ENCODE measurements at places on chromosomes 6 and 20. TPM values are rescaled to one million over a fixed set of nuclear protein-coding genes. Genes with fewer than 3 reads are reported as not detected.

BACH2 gene
- total RNA-seq = 7.7 TPM

- no peak overlapping the region for H3K4me3 ChIP-seq
- no peaks in the 10 kb centered on the region for H3K4me1 ChIP-seq
- H3K27me3 ChIP-seq = no peaks in the 10 kb centered on the region
- no peaks in the 10 kb centered on the region for H3K36me3 ChIP-seq
- H3K27ac ChIP-seq = no peak overlapping the region
- DNase-seq = no peak
These were observed 33.2 kb upstream of the HBS1L start for GRCh38 chr6:135087803-135088202.

- no peaks in the 10 kb centered on the region for H3K36me3 ChIP-seq
- no peak overlapping the region for H3K4me3 ChIP-seq
These were observed 108.3 kb upstream of the PHACTR3 start for GRCh38 chr20:59495894-59496510.

CPXM1 gene
- not detected for total RNA-seq

DNA sequence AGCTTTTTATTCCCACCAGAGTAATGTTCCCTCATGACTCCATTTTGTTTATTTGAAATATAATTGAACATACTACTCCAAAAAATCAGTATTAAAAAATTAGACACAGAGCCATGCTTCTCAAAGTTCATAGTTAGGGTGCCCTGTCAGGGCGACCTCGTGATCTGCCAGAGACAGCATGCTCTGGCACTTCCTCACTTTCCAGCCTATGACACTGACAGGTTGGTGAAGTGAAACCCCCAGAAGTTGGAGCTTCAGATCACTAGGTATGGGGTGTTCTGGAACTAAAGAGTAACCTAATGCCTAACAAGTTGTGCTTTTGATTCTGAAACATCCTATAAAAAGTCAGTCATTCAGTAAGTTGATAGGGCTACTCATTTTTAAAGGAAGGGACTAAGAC is 93.0 kb downstream of the TBC1D7 start:
- H3K4me1 ChIP-seq = peaks cover 7% of the 10 kb centered on the region
- no peak overlapping the region for H3K27ac ChIP-seq
- H3K27me3 ChIP-seq = no peaks in the 10 kb centered on the region
- DNase-seq = no peak
- H3K36me3 ChIP-seq = peaks cover 49% of the 10 kb centered on the region
- no peak overlapping the region for H3K4me3 ChIP-seq

GRCh38 chr20:11697055-11697454 is 220.6 kb upstream of the BTBD3 start:
- H3K4me3 ChIP-seq = no peak overlapping the region
- no peak for DNase-seq
- no peak overlapping the region for H3K27ac ChIP-seq
- H3K4me1 ChIP-seq = no peaks in the 10 kb centered on the region

DNA sequence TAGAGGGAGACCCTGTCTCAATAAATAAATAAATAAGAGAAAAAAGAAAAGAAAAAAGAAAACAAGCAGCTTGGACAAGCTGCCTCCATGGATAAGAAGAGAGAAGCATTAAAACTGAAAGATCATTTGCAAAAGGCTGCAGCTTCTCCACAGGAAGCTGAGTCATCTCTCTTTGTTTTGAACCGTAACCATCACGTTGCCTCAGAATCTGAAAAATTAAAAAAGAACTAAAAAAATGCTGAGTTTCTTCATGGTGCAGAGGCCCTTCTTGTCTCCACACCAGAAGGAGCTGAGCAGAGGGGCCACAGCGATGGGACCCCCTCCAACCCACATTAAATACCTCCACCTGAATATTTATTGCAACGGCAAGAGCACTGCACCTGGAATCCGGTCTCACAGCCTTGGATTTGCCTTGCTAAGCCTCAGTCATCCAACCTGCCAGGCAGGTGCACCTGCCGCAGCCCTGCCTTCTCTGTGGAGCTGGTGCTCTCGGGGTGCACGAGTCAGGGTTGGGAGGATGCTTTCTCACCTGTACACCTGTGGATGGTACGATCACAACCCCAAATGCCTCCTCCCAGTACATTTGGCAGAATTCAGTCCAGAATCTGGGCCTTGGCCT is 28.1 kb downstream of the TOX2 start:
- no peak for DNase-seq
- H3K27me3 ChIP-seq = no peaks in the 10 kb centered on the region
- no peak overlapping the region for H3K4me3 ChIP-seq
- H3K36me3 ChIP-seq = no peaks in the 10 kb centered on the region

OPRL1 gene
- total RNA-seq = 0.21 TPM

GRCh38 chr20:47529840-47530239 is 28.2 kb downstream of the NCOA3 start:
- H3K27ac ChIP-seq = no peak overlapping the region
- H3K4me3 ChIP-seq = no peak overlapping the region
- no peaks in the 10 kb centered on the region for H3K36me3 ChIP-seq
- H3K4me1 ChIP-seq = no peaks in the 10 kb centered on the region
- no peaks in the 10 kb centered on the region for H3K27me3 ChIP-seq

DNA sequence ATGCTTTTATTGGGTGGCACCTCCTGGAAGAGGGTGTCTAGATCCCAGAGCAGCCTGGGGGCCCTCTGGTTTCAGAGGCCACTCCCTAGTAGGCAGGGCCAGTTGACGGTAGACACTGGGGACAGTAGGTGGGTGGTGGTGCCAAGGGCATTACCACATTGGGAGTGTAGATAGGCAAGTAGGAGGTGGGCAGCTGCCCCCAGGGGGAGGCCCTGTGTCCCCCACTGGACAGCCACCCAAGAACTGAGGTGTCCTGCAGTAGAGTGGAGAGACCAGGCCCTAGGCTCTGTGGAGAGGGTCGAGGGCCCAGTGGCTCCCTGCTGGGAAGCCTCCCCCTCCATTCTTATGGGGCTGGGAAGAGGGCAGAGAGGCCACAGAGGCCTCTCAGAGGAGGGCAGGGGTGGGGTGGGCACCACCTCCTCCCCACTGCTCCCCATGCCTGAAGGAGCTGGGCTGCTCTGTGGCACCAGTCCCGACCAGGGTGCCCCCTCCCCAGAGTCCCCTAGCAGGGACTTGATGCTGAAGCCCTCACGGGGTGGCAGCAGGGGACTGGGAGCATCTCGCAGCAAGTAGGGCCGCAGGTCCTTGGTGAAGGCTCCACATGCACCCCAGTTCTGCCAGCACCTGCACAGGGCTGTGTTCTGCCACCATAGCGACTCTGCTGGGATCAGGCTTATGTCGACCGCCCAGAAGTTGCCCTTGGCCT is 305.0 kb upstream of the KCNQ5 start:
- H3K27me3 ChIP-seq = no peaks in the 10 kb centered on the region
- DNase-seq = no peak
- H3K4me1 ChIP-seq = no peaks in the 10 kb centered on the region
- H3K36me3 ChIP-seq = no peaks in the 10 kb centered on the region

DNA sequence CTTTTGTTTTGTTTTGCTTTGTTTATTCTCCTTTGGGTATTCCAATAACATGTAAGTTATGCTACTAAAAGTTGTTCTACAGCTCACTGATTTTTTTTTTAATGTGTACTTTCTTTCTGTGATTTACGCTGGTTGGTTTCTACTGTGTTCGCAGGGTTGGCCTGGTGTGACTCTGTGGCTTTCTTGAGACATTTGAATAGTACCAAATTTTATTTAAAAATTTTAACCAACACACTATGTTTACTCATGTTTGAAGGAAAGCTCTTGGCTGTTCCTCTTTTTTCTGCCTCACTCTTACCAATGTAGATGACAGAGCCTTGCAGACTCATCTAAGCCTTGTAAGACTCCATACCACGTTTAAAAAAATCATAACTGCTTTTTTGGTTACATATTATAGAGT is 1784.9 kb upstream of the DEFB115 start:
- no peak overlapping the region for H3K4me3 ChIP-seq
- no peak for DNase-seq
- H3K36me3 ChIP-seq = no peaks in the 10 kb centered on the region
- H3K4me1 ChIP-seq = no peaks in the 10 kb centered on the region
- no peak overlapping the region for H3K27ac ChIP-seq
- no peaks in the 10 kb centered on the region for H3K27me3 ChIP-seq

- peak within 1 kb of the TSS; percentile 57 for H3K27ac ChIP-seq
- H3K27me3 ChIP-seq = no peaks in the 10 kb centered on the region
- DNase-seq = peak; percentile 66
- H3K36me3 ChIP-seq = no peaks in the 10 kb centered on the region
- H3K4me3 ChIP-seq = peak within 1 kb of the TSS; percentile 51
These were observed at the start of gene FNDC1 for GRCh38 chr6:159169193-159169555. TSS of gene FNDC1 (plus strand) at chr6:159169400. CDS start at chr6:159169597, 197 bp downstream.

DNA sequence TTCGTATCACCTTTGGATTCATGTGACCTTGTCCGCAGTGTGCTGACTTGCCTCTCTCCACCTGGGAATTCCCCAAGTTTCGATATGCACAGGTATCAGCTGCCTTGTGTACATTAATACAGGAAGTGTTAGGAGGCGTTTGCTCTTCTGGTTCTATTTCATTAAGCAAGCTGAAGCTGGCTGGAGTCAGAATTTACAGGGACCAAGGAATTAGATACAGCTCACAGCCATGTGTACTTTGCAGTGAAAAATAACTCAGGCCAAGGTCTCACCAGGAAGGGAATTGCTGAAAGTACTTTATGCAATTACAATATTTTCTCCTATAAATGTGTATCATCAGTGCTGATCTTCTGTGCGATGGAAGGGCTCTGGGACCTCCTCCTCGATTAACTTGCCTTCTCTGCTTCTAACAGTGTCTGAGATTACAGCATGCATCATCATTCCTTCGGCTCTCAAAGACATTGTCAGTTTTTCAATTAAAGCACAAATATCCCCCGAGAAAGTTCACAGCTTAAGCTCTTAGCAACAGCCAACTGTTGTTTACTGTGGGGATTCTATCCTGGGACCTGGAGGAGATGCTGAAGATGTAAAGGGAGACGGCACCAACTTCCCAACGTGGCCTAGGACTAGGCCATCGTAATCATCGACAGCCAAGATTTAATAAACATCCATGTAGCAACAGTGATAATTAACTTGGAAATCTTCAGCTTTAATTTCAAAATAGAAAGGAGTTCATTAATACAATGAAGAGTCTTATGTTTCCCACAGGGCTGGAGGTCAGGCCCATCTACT is 13.8 kb upstream of the TIAM2 start:
- DNase-seq = no peak
- H3K36me3 ChIP-seq = no peaks in the 10 kb centered on the region
- no peaks in the 10 kb centered on the region for H3K4me1 ChIP-seq
- H3K27ac ChIP-seq = no peak overlapping the region
- H3K27me3 ChIP-seq = no peaks in the 10 kb centered on the region

DNA sequence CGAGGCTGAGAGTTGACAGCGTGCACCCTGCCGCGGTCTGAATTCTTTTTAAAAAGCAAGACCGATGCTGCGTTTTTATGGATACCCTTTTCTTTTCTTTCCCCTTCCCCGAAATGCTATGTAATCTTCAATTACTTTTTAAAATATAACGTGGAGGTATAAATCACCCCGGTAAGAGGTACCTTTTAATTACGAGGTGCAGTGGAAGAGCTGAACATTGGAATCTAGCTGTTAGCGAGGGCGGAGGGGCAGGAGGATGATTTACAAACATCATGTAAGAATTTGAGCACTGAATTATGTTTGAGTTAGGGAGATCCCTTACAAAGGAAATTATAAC is 1.2 kb downstream of the EYA2 start:
- no peaks in the 10 kb centered on the region for H3K4me1 ChIP-seq
- H3K27ac ChIP-seq = no peak overlapping the region
- peak overlapping the region; percentile 42 for H3K4me3 ChIP-seq
- no peaks in the 10 kb centered on the region for H3K27me3 ChIP-seq
- no peak for DNase-seq

ZBTB12 gene
- 7.3 TPM for total RNA-seq

- H3K27ac ChIP-seq = peak overlapping the region; percentile 78
- no peak for DNase-seq
- no peak overlapping the region for H3K4me3 ChIP-seq
- no peaks in the 10 kb centered on the region for H3K27me3 ChIP-seq
These were observed 12.9 kb downstream of the PARD6B start for GRCh38 chr20:50744143-50744792.

FNDC1 gene
- total RNA-seq = 0.11 TPM

- no peak overlapping the region for H3K4me3 ChIP-seq
- peaks cover 97% of the 10 kb centered on the region for H3K36me3 ChIP-seq
- no peaks in the 10 kb centered on the region for H3K27me3 ChIP-seq
- no peak for DNase-seq
- no peak overlapping the region for H3K27ac ChIP-seq
- H3K4me1 ChIP-seq = no peaks in the 10 kb centered on the region
These were observed 25.1 kb downstream of the ZNFX1 start for GRCh38 chr20:49252556-49253350.

SLC35F1 gene
- total RNA-seq = not detected

DNA sequence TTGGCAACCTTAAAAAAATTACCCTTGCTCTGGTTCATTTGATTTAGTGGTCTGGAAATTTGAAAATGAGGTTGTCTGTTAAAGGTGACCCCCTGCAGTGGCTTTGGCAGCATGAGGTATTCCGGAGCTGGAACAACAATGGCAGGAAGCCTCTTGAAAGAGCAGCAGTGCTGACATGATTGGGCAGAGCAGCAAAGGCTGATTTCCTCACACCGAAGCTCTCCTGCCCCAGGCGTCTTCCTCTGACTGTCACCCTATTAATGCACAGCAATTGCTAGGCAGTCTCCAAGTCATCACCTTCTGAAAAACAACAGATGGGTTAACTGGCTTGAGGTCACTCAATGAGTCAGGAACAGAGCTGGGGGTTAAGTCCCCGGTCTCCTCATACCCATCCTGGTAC is 241.8 kb upstream of the MMS22L start:
- H3K4me3 ChIP-seq = no peak overlapping the region
- no peaks in the 10 kb centered on the region for H3K4me1 ChIP-seq
- H3K27me3 ChIP-seq = no peaks in the 10 kb centered on the region
- DNase-seq = no peak
- no peaks in the 10 kb centered on the region for H3K36me3 ChIP-seq
- H3K27ac ChIP-seq = no peak overlapping the region

- no peak overlapping the region for H3K27ac ChIP-seq
- no peaks in the 10 kb centered on the region for H3K4me1 ChIP-seq
- H3K27me3 ChIP-seq = no peaks in the 10 kb centered on the region
These were observed 59.2 kb downstream of the TNFAIP3 start for GRCh38 chr6:137926207-137926731.

OR2H2 gene
- not detected for total RNA-seq

- no peaks in the 10 kb centered on the region for H3K27me3 ChIP-seq
- no peak overlapping the region for H3K27ac ChIP-seq
- no peak for DNase-seq
- no peaks in the 10 kb centered on the region for H3K4me1 ChIP-seq
- peaks cover 82% of the 10 kb centered on the region for H3K36me3 ChIP-seq
- no peak overlapping the region for H3K4me3 ChIP-seq
These were observed 40.8 kb downstream of the MYH7B start for GRCh38 chr20:34996243-34997028.

LAMP5 gene
- not detected for total RNA-seq

- no peak overlapping the region for H3K27ac ChIP-seq
- H3K36me3 ChIP-seq = no peaks in the 10 kb centered on the region
- no peaks in the 10 kb centered on the region for H3K4me1 ChIP-seq
- no peak for DNase-seq
- H3K4me3 ChIP-seq = no peak overlapping the region
- H3K27me3 ChIP-seq = no peaks in the 10 kb centered on the region
These were observed 338.8 kb downstream of the HAO1 start for GRCh38 chr20:7601431-7601830.
